Ammon's horn (tissue), 1 donor: ENCODE measurements at places on chromosomes 2 and 18.

DNA sequence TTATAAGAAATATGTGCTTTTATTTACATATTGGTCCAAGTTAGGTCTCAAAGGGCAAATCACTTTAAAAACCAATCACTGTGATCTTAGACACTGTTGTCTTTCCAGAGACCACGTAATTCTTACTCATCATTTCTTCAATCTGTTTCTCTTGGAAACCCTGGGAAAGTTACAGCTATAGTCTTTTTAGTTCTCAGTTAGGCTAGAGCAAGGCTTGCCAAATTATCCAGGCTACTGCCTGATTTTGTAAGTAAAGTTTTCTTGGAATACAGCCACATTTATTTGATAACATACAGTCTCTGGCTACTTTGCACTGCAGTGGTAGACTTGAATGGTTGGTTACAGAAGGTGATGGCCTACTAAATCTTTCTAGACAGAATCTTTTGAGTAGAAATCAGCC is 106.0 kb downstream of the KIAA1328 start:
- DNase-seq = no peak

DNA sequence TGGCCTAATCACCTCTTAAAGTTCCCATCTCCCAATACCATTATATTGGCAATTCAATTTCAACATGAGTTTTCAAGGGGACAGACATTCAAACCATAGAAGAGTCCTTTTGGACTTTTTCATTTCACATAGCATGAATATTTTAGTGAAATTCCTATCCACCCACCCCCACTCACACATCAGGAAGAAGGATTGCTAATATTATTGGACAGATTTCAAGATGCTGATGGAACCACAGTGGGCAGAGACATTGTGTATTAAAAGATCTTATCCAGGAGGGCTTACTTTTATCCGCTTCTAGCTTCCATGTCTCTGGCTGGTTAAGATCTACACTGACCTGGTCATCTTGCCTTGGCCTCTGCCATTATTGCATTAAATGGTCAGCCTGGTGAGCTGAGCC is 297.4 kb upstream of the ACVR2A start:
- DNase-seq = no peak

GRCh38 chr2:217798743-217799562 is 203.8 kb downstream of the TNS1 start:
- peak; percentile 64 for DNase-seq

DNA sequence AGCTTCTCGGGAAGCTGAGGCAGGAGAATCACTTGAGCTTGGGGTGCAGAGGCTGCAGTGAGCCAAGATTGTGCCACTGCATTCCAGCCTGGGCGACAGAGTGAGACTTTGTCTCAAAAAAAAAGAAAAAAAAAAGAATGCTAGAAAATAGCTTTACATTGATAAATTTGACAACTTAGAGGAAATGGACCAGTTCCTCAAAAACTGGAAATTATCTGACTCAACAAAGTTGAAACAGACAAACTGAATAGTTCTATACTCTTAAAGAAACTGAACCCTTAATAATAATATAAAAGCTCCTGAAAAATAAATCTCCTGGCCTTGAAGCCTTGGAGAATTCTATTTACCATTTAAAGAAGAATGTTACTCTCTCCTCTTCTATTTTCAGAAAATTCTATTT is 151.0 kb upstream of the BCL2L11 start:
- no peak for DNase-seq

DNA sequence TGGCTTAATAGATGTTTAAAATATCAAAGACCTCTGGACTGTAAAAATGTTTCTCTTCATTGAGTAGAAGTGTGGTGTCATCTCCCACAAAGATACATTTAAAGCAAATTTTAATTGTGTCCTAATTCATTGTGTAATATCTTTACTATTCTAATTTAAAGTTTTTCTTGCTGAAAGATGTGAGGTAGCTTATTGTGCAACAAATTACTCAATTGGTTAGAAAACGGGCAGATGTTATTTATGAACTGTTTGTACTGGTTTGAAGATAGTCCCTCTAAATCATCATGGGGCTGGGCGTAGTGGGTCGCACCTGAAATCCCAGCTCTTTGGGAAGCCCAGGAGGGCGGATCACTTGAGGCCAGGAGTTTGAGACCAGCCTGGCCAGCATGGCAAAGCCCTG is 65.3 kb downstream of the CYBRD1 start:
- DNase-seq = no peak

DNA sequence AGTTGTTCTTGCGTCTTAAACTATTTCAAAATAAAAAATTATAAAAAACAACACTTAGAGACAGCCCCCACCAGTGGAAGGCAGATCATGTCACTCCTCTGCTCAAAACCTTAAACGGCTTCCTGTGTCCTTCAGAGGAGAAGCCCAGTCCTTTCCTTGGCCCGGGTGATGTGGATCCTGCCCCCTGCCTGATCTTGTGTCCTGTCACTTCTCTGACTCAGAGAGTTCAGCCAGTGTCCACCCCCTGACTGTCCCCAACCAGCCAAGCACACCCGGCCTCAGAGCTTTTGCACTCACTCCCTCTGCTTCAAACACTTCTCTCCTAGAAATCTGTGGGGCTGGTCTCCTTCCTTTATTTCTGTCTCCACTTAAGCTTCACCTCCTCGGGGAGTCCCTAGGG is 35.4 kb downstream of the TOGARAM2 start:
- DNase-seq = no peak

GRCh38 chr2:99569386-99569785 is 79.6 kb upstream of the REV1 start:
- no peak for DNase-seq

- DNase-seq = no peak
Measured at GRCh38 chr2:164323978-164324377, 297.3 kb downstream of the GRB14 start.

- no peak for DNase-seq
Measured at GRCh38 chr2:122244598-122245229, 489.3 kb downstream of the TSN start.

GRCh38 chr18:419541-420175 is 80.8 kb downstream of the COLEC12 start:
- no peak for DNase-seq

GRCh38 chr2:192593561-192593960 is 398.8 kb upstream of the TMEFF2 start:
- DNase-seq = no peak

GRCh38 chr2:164187121-164187520 is 434.2 kb downstream of the GRB14 start:
- no peak for DNase-seq

DNA sequence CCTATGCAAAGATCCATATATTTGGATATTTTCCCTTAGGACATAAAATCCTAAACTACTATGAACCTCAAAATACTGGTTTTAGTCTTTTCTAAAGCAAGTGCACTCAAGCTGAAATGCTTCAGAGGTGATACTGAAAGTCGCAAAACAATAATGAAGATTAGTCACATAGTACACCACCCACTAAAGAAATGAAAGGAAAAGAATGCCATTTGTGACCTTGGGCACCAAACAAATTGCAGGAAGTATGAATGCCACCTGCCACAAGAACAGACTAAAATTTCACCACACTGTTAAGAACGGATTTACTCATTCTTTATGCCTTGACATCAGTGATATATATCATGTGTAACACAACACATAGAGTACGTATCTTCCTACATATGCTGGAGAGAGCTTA is 161.5 kb downstream of the ZNF521 start:
- DNase-seq = no peak

DNA sequence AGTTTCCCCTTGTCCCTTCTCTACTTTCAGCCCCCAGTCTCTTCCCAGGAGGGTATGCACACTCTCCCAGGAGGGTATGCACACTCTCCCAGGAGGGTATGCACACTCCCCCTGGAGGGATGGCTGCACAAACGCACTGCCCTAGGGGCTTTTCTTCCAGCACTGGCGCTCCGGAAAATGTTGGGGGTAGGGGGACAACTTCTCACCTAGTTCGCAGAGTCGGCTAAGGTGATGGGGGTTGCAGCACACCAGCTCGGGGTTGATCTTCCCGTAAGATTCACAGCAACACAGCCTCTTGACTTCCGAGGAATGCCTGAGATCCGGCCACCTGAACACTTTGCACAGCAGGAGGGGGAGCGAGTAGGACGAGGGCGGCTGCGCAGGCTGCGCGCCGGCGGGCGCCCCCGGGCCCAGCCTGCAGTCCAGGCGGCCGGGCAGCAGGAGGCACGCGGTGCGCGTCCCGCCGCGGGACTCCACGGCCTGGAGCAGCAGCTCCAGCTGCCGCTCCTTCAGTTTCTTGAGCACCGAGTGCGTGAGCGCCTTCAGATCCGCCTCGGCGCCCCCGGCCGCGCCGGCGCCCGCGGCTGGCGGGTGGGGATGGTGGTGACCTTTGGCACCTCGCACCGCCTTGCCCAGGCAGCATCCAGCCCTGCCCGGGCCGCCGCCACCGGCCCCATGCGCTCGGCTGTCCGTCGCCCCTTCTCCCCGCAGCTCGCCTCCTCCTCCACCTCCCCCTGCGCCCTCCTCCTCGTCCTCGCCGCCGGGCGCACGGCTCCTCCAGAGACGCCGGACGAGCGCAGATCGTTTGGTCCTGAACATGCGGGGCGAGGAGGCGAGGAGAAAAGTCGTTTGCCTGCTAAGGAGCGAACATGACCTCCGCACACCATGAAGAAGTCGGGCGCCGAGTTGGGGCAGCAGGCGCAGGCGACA is 894 bp downstream of the SMAD7 start:
- DNase-seq = no peak

DNA sequence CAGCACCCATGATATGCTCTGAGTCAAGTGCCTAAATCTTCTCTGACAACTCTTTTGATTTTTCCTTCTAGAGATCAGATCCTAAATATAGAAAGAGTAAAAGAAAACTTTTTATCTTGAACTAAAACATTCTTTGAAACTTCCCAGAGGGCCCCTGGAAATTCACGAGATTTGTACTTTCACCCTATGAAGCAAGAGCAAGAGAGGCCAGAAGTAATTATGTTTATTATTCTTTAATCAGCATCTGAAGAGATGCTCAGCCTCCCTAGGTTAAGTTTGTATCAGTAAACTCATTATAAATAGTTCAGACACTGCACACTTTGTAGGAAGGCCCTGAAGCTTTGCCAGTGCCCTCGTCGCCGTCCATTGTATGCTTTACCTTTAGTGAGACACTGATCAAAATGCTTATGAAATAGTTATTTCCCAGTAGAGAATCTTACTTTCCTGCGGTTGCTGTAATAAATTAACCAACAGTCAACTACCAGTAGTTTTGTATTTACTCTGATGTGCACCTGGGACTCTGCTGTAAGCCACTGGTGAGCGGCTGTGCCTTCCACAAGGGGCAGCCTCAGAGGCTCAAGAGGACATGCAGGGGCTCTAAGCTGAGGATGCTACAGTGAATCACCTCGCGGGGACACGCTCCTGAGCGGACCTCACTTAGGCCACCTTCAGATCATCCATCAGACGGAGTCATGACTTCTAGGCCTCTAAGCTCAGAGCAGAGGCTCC is 71.9 kb downstream of the BIN1 start:
- DNase-seq = no peak

- DNase-seq = no peak
Measured at GRCh38 chr2:18701981-18702380, 112.6 kb upstream of the NT5C1B start.

- DNase-seq = no peak
Measured at GRCh38 chr2:158809816-158810215, 14.7 kb downstream of the DAPL1 start.

GRCh38 chr18:44482761-44483160 is 197.9 kb upstream of the SETBP1 start:
- no peak for DNase-seq

DNA sequence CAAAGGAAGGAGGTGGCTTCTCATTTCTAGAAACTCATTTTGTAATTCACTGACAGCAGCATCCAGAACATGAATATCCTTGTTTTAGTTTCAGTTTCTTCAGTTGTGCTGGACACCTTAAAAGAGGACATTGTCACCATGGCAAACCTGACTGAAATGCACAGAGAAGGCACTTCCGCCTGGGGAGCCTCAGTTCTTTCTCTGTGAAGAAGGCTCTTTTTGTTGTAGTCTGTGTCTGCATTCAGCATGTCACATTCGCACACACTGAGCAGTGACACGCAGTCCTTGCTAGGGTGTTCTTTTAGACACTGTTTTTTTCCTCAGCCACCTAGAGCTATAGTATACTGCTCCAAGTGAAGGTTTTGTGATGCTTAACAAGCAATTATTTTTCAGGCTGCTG is 9.5 kb upstream of the RPRM start:
- DNase-seq = peak; percentile 10

- DNase-seq = no peak
Measured at GRCh38 chr2:177727577-177728398, 335.2 kb downstream of the AGPS start.

- DNase-seq = no peak
Measured at GRCh38 chr2:24101992-24102391, 17.4 kb upstream of the TP53I3 start.

GRCh38 chr2:42908518-42909200 is 116.3 kb upstream of the HAAO start:
- no peak for DNase-seq

- DNase-seq = peak; percentile 12
Measured at GRCh38 chr2:150296770-150297546, 190.5 kb downstream of the RND3 start.

- no peak for DNase-seq
Measured at GRCh38 chr2:118269408-118270051, 181.3 kb downstream of the INSIG2 start.

DNA sequence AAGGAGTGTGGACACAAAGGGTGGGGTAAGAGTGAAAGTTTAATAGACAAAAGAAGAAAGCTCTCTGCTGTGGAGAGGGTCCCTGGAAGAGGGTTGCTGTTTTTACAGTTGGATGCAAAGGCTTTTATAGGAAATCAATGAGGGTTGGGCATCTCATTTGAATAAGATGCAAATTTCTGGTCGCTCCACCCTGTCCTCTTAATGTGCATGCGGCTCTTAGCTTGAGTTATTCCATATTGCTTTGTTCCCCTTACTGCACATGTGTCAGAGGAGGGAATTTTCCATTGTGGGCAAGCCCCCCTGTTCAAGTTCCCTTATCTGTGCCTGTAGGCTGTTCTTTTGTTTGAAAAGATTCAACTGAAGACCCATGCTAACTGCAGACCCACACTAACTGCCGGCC is 326.5 kb downstream of the BCL11A start:
- DNase-seq = no peak

DNA sequence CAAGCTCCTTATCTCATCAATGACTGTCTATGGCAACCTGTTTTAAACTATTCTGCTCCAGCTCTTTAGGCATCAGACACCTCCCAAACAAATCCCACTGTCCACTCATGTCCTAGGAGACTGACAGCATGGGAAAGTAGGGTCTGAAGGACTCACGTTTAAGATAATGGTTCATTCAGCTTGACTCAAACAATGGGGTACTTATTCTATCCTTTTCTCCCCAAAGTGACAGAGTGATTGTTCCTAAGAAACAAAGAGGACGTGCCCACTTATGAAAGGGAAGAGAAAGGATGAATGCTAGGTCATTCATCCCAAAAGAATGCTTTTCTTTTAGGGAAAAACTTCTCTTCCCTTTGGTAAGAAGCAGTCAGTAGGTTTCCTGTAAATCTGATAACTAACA is 41.9 kb downstream of the ALK start:
- no peak for DNase-seq

GRCh38 chr18:28045880-28046279 is 131.1 kb downstream of the CDH2 start:
- DNase-seq = no peak

DNA sequence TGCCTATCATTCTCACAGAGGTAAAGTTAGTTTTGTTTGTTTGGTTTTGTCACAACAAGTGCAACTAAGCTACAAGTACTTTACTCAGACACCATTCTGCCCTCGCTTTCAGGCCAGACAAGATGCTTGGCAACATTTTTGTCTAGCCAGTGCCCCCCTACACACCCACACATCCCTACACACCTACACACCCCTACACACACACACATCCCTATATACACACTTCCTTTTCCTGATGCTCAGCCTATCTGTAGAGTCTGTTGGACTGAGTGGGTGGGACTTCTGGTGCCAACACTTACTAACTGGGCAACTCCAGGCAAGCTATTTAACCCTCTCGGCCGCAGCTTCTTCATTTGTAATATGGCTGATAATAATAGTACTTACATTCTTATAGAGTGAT is 161.4 kb downstream of the ALK start:
- DNase-seq = no peak
